Fibroblast of skin of right biceps (primary cell): ENCODE measurements at places on chromosomes 11 and 22.

DNA sequence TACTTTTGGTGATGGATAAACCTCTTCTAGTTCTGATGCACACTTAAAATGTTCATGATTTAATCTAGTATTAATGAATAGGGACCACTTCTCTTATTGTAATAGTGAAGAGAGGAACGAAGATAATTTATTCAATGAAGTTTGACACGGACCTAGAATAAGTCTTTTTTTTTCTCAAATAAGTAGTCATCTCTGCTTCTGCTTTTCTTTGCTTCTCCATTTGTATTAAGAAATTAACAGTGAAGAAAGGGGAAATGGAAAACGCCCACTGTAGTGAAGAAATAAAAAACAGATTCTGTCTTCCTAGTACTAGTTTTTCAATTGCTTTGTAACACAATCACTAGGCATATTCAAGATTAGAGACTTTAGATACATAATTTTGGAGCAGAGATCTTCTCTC, 73.0 kb downstream of the CD44 start:
- DNase-seq: no peak

- no peak for DNase-seq
These were observed 25.0 kb upstream of the MGAT3 start for GRCh38 chr22:39431821-39432251.

- no peak for DNase-seq
These were observed 2.0 kb downstream of the SELENOM start for GRCh38 chr22:31105282-31105929.

DNA sequence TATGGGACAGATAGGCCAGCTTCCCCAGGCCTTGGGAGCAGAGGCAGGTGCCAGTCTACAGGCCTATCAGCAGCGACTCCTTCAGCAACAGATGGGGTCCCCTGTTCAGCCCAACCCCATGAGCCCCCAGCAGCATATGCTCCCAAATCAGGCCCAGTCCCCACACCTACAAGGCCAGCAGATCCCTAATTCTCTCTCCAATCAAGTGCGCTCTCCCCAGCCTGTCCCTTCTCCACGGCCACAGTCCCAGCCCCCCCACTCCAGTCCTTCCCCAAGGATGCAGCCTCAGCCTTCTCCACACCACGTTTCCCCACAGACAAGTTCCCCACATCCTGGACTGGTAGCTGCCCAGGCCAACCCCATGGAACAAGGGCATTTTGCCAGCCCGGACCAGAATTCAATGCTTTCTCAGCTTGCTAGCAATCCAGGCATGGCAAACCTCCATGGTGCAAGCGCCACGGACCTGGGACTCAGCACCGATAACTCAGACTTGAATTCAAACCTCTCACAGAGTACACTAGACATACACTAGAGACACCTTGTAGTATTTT, 26.6 kb upstream of the L3MBTL2 start:
- no peak for DNase-seq

- DNase-seq: no peak
These were observed 48.1 kb upstream of the GRAMD1B start for GRCh38 chr11:123381817-123382554.

DNA sequence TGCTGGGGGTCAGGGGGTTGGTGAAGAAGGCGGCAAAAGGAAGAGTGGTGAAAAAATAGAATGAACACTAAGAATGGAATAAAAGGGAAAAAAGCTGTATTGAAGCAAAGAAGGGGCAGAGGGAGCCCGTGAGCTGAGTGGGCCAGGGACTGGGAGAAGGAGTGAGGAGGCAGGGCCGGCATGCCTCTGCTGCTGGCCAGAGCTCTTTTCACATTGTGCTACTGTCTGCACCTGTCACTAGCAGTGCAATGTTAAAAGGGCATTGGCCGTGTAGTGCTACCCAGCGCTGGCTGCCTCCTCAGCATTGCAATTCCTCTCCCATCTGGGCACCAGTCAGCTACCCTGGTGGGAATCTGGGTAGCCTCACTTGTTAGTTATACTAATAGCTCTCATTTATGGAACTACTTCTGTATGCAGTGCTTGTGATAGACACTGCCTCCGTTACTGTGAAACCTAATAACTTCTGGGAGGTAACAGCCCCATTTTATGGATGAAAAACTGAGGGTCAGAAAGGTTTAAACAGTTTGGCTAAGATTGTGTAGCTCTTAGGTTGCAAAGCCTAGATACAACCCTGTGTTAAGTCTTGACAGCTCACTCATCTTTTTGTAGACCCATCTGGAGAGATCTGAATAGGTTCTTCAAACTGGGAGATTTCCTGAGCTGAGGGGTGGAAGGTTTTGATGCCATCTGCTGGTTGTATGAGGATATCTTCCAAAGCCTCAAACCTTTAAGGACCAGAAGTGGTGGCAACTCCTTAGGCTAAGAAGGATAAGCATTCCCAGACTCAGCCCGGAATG, 8.5 kb downstream of the YPEL4 start:
- peak; percentile 63 for DNase-seq

- DNase-seq: no peak
These were observed 98.2 kb downstream of the NTM start for GRCh38 chr11:131468565-131468964.

DNA sequence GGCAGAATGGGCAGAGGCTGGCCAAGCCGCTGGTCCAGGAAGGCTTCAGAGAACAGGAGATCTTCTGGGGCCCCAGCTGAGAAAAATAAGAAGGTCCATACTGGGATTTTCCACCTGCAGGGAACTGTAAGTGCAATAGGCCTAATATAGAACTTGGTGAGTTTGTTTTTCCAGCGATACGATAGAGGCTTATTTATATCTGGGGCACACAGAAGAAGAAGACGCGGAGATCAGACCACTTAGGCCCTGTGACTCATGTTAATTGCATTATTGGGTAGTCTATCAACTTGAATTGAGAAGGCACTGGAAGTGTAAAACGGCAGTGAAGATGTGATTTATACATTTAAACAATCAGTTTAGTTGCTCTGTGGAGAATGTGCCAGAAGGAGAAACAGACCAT, 7.7 kb upstream of the SRSF8 start:
- DNase-seq: no peak

DNA sequence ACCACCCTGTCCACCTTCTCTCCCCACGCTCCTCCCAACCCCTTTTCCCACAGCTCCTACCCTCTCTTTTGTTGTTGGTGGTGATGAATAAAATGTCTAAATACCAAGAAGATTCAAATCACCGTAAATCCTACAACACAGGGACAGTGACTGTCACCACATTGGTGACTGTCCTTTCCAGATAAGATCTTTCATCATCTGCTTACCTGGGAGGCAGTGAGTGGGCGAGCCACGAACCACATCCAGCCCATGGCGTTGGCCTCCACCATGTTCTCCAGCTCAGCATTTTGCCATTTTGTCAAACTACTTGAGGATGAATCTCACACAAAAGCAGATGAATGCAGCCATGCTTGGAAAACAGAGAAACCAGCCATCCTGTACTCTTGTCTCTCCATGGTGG, 6.7 kb upstream of the CYTH4 start:
- DNase-seq: no peak

DNA sequence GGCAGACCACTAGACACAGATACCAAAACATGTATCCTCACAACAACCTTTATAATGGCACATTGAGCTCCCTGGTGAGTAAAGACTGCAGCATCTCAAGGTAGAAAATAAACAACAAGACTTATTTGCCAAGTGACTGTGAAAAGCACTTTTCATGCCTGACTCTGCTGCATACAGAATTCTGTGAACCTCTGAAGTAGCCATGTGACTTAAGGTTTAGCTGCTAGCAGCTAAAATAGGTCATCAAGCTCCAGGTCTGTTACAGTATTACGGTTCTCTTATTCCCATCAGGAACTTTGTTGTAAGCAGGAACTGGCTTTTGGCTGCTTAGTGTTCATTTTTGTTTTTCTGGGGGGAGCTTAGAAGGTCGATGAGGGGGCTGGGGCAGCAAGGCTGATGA, 139.4 kb downstream of the PAX6 start:
- no peak for DNase-seq

DNA sequence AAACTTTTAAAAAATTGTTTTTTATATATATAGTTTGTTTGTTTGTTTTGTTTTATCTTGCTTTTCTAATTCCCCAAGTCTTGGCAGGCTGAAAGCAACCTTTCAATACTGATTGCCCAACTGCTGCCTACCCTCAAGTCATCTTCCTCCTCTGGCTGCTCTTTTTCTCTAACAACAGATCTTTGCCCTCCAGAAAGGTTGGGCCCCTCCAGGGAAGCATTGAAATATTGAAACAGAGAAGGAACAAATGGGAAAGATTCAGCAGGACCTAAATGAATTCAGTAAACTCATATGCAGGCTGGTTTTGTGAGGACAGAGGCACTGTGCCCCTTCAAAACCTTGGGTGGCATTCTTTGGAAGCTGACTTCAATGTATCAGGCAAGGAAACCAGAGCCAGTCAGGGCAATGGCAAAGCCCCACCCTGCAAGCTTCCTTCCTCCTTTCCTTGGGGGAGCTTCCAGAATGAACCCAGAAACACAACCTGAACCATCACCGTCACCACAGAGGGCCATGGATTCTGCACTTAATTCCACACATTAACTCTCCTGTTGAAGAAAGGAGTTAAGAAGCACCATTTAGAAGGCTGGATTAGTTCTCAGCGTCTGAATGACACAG, 815 bp upstream of the MS4A6A start:
- DNase-seq: no peak

- peak; percentile 63 for DNase-seq
These were observed 1031.8 kb downstream of the NTM start for GRCh38 chr11:132402071-132402684.

GRCh38 chr11:60528934-60529333, 13.7 kb downstream of the MS4A13 start:
- DNase-seq: no peak

DNA sequence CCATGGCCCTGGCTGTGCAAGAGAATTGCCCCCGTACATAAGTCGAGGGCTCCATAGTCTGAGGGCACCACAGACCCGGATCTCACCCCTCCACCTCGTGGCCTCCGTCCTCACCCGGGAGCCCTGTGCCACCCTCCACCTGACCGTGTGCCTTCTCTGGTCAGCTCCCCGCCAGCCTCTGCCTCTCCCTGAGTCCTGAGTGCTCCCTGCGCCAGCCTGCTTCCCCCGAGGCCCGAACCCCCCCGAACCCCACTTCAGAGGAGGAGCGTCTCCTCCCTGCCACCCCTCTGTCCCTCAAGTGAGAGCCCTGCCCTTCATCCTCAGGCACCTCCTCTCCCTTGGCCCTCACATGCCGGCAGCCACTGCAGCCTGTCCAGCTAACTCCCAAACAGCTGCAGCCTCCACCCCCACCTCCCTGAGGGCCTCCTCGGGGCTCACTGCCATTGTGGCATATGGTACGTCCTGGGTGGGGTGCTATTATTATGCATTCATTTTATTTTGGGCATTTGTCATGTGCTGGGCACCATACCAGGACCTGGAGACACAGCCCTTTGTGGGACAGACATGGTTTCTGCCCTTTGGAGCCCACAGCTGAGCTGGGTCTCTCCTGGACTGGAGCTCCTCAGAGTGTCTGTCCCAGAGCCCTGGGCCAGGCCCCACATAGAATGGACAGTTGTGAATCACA, 67.2 kb downstream of the MYO7A start:
- no peak for DNase-seq

GRCh38 chr11:113043698-113044097, 82.5 kb downstream of the NCAM1 start:
- no peak for DNase-seq

- no peak for DNase-seq
These were observed 10.4 kb upstream of the TMPRSS6 start for GRCh38 chr22:37119872-37120271.

DNA sequence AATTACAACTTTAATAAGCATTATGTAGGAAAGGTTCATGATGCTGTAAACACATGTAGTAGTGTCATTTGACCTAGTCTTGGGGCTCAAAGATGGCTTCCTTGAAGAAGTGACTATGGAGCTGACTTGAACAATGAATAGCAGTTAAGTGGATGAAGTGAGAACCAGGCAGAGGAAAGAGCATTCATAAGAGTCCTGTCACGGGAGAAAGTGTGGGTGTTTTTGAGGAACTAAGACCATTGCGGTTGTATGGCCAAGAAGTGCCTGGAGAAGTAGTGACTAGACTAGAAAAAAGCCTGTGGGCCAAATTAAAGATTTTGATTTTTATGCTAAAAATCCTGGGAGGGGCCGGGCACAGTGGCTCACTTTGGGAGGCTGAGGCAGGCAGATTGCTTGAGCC, 7.2 kb upstream of the IL18BP start:
- no peak for DNase-seq

DNA sequence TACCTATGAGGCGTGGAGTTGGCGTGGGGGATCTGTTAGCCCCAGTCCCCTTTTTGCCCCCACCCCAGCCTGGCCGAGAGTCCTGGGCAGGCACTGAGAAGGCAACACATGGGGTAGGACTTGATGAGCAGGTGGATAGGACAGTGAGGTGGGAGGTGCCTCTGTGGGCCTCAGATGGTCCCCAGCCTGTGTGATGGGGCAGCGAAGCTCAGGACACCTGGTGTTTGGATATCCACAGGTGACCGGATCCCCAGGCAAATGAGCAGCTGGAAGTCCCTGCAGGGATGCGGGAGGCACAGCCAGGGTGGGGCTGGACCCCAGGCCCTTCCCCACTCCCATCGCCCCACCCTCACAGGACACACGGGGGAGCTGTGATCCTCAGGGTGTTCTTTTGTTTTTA, 9.7 kb downstream of the FBLN1 start:
- no peak for DNase-seq

GRCh38 chr22:18023509-18024275, 669 bp downstream of the MICAL3 start:
- peak; percentile 87 for DNase-seq

DNA sequence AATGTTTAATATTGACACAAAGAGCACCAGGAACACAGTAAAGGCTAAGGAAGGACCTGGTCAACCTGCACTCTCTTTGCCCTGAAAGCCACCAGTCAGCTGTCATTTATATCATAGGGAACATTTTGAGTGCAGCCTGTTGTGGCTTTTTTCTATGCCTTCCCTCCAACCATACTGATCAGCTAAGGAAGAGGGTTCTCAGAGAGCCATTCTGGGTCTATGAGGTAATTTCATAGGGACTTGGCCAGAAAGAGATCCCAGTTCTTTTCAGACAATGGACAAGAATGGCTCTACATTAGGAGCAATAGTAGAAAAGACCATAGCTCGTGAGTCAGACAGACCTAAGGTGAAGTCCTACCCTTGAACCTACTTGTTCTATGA, 132.8 kb downstream of the CCDC34 start:
- DNase-seq: no peak

GRCh38 chr22:43823911-43824665, 12.0 kb upstream of the EFCAB6 start:
- DNase-seq: no peak

DNA sequence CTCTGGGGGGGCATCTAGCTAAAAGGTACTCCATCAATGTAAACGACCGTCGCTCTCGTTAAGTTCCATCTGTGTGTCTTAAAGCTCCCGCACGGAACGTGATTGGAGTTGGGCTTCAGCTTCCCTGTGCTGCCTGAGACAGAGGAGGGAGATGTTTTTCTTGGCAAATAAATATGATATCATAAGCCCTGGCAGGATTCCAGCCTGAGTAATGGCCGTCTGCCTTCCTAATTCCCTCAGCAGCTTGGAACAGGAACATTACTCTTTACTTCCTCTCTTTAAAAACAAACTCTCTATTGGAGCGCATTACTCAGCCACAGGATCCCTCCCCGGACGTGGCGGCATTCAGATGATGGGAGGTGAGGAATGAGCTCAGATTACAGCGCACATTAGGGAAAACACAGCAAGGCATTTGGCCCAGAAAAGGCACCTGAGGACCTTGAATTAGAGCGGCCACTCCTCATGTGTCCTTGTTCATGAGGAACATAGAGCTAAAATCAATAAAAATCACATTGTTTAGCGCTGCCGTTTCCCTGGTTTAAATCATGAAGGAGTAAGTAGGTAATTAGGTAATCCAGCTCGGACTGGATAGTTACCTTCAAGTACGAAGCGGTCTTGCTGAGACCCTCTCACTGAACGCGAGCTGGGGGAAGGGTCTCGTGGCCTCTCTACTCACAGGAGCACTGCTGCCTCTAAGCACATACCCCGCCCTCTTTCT, 230.4 kb downstream of the ST3GAL4 start:
- peak; percentile 98 for DNase-seq
